ENCODE measurements at places on chromosomes 4 and X.

- DNase-seq = no peak
These were observed 241.1 kb upstream of the PPP1R2C start for GRCh38 chrX:43019021-43019420.

DNA sequence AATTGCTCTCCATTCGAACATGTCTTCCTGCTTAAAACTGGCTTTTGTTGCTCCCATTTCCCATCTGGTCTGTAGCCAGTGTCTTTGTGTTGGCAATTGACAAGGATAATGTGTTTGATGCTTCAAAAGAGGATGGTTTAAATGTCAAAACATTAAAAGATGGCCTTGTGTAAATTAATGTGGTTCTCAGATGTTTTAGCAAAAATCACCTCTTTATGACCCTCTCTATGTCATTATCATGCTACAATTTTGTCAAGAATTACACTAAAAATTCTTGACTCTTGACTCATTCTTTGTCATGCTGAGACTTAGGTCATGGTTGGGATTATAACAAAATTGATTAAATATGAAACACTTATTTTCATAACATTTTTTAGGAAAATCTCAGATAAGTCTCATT is 47.4 kb downstream of the TMEM131L start:
- DNase-seq = no peak

DNA sequence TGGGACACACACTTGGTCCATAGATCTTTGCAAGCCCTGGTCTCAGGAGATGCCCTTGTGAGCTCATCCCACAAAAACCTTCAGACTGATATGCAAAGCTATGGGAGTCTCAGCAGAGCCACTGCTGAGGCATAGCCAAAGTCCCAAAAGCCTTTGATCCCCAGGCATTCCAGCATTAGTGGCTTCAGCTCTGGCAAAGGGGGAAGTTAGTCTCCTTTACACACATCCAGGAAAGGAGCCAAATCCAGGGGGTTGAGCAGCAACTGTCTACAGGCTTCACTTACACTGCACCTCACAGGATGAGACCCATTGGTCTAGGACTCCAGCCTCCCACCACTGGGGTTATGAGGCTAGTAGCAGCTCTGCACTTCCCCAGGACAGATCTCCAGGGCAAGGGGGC is 14.0 kb downstream of the PF4 start:
- no peak for DNase-seq

GRCh38 chr4:182560358-182560757 is 317.2 kb downstream of the TENM3 start:
- DNase-seq = no peak

DNA sequence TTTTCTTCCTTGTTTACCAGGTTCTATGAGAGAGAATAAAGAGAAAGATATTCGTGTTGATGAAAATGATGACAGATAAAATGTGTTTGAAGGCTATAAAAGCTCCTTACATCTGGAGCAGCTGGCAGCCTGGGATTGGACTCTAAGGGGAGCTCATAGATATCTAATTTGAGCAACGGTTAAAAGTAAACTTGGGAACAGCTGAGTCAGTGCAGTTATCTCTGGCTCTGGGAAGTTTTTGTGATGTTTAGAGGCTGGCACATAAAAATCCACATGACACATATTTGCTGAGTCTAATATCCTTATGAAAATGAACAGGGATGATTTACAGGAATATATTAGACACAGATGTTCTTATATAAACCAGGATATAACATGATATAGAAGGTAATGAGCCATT is 331.8 kb upstream of the TENM3 start:
- no peak for DNase-seq

DNA sequence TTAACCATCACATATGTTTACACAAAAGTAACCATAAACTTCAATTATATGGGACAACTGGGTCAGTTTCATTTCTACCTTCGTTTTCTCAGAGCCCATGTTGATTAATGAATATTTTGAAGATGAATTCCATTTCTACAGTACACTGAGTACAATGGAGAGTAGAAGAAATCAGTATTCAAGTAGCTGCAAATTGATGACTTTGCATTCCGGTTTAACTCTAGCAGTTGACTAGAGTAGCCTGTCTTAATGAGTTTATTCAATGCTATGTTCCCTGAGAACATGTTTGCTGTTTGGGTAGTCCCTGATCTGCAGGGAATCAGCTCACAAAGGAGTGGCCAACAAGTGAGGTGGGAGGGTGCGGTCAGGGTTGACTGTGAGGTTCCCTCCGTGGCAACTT is 168.3 kb downstream of the TRIML1 start:
- DNase-seq = no peak

DNA sequence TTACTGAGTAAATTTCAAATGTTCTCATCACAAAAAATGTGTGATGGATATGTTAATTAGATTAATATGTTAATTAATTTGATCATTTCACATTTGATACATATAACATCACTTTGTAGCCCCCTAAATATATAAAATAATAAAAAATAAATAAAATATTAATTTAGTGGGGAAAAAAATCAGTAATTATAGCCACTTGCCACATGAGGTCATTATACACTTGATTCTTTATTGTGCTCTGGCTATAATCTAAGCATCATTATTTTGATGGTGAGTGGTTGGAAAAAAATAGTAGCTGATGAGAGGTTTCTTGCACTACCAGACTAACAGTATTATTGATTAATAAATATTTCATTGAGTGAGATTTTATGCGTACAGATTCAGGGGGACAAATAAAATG is 57.4 kb downstream of the DCK start:
- no peak for DNase-seq

- DNase-seq = no peak
These were observed 23.6 kb downstream of the TMEM255A start for GRCh38 chrX:120287513-120288112.

All from effector memory CD4-positive, alpha-beta T cell (primary cell).